ENCODE measurements at places on chromosomes 11 and 22.

DNA sequence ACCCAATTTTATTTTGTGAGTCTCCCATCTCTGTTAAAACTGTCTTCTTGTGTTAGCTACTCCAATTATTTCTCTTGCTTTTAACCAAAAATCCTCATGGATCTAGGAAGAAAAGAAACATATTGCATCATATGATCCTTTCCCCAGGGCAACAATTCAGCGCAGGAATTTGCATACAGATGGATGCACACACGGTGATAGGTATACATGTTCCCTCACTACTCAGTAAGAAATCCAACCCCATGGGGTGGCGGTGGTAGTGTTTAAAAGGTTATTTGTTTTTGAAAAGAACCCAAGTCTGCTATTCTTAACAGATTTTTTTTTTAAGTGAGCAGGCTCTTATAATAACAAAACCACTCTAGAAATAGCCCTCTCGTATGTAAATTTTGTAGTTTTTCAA, 4.2 kb upstream of the SYN3 start:
- no peak for DNase-seq

GRCh38 chr11:40188848-40189247, 1270.6 kb downstream of the LRRC4C start:
- no peak for DNase-seq

GRCh38 chr11:86736291-86737143, 63.8 kb upstream of the PRSS23 start:
- DNase-seq: no peak

DNA sequence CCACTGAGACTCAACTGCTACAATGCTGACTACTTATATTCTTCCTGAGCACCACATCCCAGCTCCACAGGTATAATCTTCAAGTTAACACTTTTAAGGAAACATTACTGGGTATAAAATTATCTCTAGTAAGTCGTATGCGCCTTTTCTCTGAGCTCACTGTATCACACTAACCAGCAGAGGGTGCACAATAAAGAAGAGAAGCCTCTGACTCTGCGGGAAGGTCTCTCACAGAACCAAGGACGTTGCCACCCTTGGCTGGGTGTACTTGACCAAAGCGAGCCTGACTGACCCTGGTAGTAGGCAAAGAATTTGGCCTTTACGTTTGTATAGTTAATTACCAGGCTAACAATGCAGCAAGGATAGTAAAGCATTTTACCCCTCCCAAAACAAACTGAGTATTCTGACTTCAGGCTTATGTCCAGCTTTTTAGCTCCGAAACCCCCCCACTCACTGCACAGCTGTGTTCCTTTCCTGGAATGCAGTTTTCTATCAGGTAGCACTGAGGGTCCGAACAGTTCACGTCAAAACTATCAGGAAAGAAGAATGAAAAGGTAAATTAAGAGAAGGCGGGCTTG, at the start of gene BTBD18:
TSS of gene BTBD18 (minus strand) at position 144 of the 578 bp plus-strand sequence. CDS start 631 bp downstream, outside the sequence.
- no peak for DNase-seq

DNA sequence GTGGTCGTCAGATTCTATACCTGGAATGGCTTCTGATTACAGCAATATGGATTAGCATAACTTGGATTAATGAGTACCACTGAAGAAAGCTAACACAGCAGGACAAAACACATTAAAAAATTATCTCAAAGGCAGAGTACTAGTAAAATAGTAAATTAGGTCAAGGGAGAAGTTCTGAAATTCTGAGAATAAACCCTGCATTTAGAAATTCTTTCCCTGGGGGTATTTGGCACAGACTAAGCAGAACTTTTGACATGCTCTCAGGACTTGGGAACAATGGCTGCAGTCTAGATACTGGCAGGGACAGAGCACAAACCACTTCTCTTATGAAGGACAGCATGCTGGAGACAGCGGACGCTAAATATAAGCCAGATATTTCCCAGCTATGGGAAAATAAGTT, 85.6 kb upstream of the GRIA4 start:
- DNase-seq: no peak

- no peak for DNase-seq
Observed at GRCh38 chr11:75813622-75814039, 1.4 kb upstream of the UVRAG start.

- DNase-seq: no peak
Observed at GRCh38 chr11:47516155-47516554, 36.8 kb downstream of the CELF1 start.

- DNase-seq: no peak
Observed at GRCh38 chr11:115996125-115996807, 492.1 kb upstream of the CADM1 start.

GRCh38 chr22:26066534-26066933, 102.7 kb upstream of the SEZ6L start:
- no peak for DNase-seq

DNA sequence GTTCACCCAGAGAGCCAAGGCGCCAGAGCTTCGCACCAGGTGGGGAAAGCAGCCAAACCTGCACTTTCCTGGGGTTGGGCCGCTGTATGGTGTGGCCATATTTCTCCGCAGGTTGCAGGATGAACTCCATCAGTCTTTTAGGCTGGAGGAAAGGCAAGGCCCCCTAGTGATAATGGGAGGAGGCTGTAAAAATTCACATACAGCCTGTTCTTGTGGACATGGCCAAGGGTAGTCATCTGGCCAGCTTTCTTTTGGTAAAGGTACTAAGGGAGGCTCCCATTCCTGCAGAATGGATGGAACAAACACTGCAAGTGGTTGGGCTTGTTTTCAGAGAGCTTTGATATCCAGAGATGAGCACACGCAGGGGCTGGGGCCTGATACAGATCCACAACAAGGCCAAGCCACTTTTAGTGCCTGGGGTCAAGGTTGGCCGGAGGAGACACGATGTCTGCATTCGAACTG, 29.6 kb downstream of the C22orf31 start:
- no peak for DNase-seq

DNA sequence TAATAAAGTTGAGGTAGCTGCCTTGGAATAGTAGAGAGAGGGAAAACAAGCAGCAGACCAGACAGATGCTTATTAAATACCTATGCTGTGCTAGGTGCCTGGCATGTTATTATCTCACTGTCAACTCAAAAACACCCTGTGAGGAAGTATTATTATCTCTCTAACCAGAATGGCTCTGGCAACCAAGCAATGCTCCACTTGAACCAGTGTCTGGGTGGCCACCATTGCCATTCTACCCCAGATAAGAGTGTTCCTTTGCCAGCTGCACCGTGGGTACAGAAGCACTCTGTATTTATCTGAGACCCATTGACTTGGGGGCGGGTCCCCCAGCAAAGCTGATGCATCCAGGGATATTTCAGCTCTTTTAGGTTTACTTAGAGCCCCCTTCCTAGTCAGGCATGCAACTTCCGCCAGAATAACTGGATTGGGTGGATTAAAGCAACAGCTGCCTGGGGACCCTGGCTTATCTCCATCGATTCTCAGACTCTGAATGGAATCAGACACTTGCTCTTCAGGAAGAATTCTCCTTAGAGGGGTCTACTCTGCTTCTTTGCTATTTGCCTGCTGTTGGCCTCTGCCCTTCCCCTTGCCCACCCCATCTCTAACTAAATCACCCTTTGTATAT, 49.1 kb downstream of the RCN1 start:
- no peak for DNase-seq

- DNase-seq: no peak
Observed at GRCh38 chr11:20059587-20060021, 100.7 kb downstream of the DBX1 start.

Data from CD4-positive, alpha-beta T cell treated with Interferon alpha-2 for 1 hour (primary cell).